ENCODE measurements at places on chromosomes 12 and 14. TPM values are rescaled to one million over a fixed set of nuclear protein-coding genes. Genes with fewer than 3 reads are reported as not detected.

- DNase-seq = no peak
Observed at GRCh38 chr14:73751157-73751691, 37.0 kb upstream of the PNMA1 start.

The TMCC3 gene
- total RNA-seq = 1.5 TPM

- no peak for DNase-seq
Observed at GRCh38 chr14:93952829-93953228, 23.5 kb downstream of the ASB2 start.

- no peak for DNase-seq
Observed at GRCh38 chr12:74456431-74456830, 81.2 kb upstream of the ATXN7L3B start.

The VDR gene
- total RNA-seq = 0.35 TPM

DNA sequence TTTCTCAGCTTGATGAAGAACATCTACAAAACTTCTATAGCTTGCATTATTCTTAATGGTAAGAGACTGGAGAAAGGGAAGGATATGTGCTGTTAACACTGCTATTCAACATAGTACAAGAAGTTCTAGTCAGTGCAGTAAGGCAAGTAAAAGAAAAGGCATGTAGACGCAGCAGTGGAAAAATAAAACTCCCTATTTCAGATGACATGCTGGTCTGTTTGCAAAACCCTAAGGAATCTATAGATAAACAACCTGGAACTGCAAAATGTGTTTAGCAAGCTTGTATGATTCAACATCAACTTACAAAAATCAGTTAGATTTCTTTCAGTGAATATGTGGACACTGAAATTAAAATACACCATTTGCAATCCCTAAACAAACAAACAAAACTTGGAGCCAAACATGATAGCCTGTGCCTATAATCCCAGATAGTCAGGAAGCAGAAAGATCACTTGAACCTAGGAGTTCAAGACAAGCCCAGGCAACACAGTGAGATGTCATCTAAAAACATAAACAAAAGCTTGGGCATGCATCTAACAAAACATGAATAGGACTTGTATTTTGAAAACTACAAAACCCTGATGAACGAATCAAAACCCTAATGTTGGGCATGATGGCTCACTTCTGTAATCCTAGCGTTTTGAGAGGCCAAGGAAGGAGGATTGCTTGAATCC, 293.6 kb upstream of the RGS6 start:
- no peak for DNase-seq

- DNase-seq = no peak
Observed at GRCh38 chr14:68104518-68104917, 284.9 kb downstream of the RAD51B start.

The KRT6C gene
- not detected for total RNA-seq

GRCh38 chr12:11500188-11500860, 105.0 kb upstream of the PRB2 start:
- DNase-seq = peak; percentile 77

- no peak for DNase-seq
Observed at GRCh38 chr14:54138024-54138353, 181.4 kb upstream of the BMP4 start.
